ENCODE measurements at places on chromosomes 1 and 21.
A peak's percentile ranks its signal among the peaks of the same experiment; 100 is the strongest.

DNA sequence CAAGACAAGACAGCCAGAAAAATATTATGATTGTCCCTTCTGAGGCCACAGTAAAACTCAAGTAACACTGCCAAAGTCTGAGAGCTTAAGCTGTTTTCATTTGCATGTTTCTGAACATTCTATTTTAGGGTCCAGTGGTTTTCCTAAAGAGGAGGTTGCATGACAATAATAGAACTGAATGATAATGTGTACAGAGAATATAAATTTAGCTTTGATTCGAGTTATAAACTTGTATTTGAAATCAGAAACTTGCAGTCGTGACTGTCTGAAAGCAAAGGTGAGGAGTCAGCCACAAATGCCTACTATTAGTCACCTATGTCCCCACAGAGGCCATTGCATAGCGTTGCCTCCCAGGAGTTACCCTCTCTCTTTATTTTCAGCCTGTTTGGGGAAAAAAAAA is 363.1 kb upstream of the ADGRL2 start:
- no peak for DNase-seq

DNA sequence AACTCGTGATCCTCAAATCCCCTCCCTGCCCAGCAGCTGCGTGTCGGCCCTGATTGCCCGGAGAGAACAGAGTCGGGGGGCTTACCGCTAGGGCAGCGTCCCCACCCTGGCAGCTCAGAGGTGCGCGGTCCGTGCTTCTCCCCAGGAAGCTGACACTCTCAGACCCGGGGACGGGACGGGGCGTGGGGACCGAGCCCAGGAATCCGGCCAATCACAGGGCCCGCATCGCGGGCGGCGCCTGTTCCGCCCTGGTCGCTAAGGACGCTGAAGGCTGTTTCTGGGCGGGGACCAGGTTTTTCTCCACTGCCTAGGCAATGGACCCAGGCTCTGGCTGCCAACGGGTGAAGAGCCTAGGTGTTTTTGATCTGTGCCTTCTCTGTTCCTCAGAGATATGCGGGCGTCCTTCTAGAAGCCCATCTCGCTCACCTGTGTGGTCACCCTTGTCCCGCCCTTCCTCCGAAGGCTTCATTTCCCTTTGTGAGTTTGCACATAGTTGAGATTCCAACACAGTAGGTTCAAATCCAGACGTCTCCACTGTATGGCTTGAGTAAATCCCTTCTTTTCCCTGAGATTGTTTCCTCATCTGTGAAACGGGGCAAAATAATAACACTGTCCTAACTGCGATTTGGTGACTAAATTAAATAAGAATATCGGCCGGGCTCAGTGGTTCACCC is at the start of gene C1orf87:
C1orf87 (minus strand) TSS at position 166 of the 674 bp plus-strand sequence. CDS start 1,127 bp downstream, outside the sequence.
- DNase-seq = no peak

- peak; percentile 29 for DNase-seq
Observed at GRCh38 chr1:229342656-229343569, at the start of gene CCSAP. CCSAP (minus strand) TSS chr1:229343047; CDS start chr1:229342465, 582 bp downstream.

DNA sequence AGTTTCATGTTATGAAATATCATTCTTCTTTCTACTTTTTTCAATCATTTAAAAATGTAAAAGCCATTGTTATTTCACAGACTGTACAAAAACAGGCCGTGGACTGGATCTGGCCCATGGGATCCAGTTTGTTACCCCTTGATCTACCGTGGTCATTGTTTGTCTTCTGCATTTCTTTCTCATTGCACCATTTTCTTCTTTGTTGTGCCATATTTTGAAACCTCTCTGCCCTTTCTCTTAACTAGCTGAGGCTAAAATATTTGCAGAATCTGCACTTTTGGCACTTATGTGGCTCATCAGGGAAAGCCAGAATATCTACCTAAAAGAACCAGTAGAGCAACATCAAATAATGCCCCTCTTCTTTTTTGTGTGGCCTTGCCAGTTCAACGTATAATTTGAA is 50.5 kb downstream of the DNAJC6 start:
- no peak for DNase-seq

GRCh38 chr1:17441265-17441992 is 2.0 kb upstream of the RCC2 start:
- peak; percentile 54 for DNase-seq

GRCh38 chr1:176448340-176448739 is 14.6 kb upstream of the PAPPA2 start:
- DNase-seq = no peak

DNA sequence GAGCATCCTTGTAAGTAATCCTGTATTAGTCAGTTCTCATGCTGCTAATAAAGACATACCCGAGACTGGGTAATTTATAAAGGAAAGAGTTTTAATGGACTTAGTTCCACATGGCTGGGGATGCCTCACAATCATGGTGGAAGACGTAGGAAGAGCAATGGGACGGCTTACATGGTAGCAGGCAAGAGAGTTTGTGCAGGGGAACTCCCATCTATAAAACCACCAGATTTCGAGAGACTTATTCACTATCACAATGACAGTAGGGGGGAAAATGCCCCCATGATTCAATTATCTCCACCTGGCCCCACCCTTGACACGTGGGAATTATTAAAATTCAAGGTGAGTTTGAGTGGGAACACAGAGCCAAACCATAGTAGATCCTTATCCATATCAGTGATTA is 124.7 kb downstream of the HIVEP3 start:
- DNase-seq = no peak

GRCh38 chr1:48002142-48002541 is 5.0 kb upstream of the TRABD2B start:
- DNase-seq = no peak

GRCh38 chr1:235703506-235703905 is 53.9 kb upstream of the GNG4 start:
- peak; percentile 29 for DNase-seq

DNA sequence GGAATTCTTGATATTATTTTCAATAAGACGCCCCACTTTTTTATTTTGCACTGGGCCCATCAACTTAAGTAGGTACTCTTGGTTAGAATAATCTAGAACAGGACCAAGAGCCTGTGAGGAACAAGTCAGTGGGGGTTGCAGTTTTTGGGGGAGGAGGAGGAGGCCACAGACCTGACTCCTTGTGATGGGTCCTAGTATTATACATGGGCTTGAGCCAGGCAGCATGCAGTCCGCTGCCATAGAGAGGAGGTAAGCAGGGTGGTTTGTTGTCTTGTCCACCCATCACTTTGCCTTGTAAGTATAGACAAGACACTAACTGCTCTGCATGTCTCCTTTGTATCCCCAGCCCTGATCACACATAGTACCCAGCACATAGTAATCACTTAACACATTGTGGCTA is 24.5 kb downstream of the ROR1 start:
- DNase-seq = no peak

DNA sequence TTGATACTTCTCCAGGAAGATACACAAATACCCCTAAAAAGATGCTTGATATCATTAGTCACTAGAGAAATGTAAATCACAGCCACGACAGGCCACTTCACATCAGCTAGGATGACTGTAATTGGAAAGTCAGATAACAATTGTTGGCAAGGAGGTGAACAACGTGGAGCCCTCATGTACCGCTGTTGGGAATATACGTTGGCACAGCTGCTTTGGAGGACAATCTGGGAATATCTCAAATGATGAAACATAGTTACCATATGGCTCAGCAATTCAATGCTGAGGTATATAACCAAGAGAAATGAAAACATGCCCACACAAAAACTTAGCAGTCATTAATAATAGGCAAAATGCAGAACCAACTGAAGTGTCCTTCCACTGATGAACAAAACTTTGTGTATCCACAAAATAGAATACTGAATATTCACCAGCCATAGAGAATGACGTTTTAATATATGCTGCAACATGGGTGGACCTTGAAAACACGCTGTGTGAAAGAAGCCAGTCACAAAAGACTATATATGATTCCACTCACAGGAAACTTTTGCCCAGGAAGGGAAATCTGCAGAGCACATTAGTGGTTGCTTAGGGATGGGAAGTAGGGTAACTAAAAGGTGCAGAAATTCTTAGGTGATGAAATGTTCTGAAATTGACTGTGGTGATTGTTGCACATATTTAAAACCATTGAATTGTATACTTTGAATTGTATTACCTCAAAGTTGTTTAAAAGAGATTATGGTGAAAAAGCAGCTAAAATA is 95.4 kb downstream of the AHCTF1 start:
- DNase-seq = peak; percentile 14

GRCh38 chr1:101238681-101239094 is 1.9 kb downstream of the S1PR1 start:
- DNase-seq = peak; percentile 92

DNA sequence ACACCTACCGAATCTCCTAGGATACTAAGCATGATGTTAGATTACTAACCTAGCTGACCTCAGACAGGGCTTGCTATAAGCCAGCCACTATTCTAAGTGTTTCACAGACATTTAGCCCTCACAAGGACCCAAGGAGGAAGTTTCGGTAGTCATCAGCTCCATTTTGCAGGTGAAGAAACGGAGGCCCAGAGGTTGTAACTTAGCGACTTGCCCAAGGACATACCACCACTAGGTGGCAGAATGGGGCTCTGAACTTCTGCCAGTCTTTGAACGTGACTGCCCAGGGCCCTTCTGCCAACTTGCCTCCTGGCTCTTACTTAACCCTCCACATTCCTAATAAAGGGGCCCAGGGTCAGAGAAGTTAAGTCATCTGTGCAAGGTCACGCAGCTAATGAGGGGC is 283.5 kb downstream of the C1orf94 start:
- DNase-seq = no peak

DNA sequence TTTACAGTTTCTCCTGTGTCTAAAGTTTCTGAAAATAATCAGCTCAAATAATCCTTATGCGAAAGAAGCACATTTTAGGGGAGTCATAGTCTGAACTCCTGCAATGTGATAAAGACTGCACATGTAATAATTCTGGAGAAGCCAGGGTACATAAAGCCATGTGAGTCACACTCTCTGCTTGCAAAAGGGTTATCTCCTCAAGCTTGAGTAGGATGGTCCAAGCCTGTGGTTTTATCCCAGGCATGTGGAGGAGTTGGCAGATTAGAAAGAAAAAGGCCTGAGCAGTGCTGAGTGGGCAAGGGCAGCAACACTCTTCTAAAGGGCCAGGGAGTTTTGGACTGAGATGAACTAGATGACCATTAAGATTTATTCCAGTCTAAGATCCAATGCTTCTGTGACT is 220.4 kb downstream of the RHOU start:
- peak; percentile 100 for DNase-seq

GRCh38 chr1:104105465-104105864 is 355.8 kb downstream of the AMY1C start:
- no peak for DNase-seq

GRCh38 chr1:41366455-41367287 is 5.4 kb downstream of the FOXO6 start:
- no peak for DNase-seq

- DNase-seq = no peak
Observed at GRCh38 chr21:31952828-31953227, 80.0 kb downstream of the HUNK start.

DNA sequence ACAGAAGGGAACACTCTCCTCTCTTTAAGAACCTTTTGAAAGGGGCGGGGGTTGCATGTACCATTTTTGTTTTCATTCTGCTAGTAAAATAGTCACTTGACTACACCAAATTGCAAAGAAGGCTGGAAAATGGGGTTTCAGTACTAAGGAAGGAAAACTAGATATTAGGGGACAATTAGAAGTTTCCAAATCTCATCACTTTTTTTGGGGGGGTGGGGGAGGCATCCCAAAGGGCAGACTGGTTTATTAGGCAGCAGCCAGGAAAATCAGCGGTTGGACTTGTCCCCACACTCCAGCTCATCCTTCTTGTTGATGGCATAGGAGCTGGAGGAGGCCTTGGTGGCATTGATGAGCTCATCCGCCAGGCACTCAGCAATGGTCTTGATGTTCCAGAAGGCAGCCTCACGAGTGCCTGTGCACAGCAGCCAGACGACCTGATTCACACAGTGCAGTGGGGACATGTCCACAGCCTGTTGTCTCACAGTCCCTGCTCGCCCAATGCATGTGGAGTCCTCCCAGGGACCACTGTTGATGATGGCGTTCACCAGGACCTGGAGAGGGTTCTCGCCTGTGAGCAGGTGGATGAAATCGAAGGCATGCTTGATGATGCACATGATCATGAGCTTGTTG is 1.7 kb upstream of the TMEM50B start:
- DNase-seq = no peak

GRCh38 chr1:59671066-59671952 is 143.4 kb upstream of the HOOK1 start:
- DNase-seq = no peak

DNA sequence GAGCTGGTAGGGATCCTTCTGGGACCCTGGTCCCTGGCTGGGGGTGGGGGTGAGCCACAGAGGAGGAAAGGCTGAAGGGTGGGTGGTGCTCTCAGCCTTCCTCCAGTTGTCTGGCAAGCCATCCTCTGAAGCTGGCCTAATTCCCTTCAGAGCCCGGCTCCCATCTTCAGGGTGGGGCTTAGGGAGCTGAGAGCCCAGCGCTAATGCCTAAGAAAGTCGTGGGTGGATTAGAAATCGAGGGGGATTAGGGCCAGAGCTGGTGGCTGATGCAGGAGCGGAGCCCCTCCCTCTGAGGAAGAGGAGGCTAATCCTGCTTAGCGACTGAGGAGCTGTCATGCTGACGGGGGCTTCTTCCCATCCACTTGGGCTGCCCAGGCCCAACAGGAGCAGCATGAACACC is 30.8 kb upstream of the DMBX1 start:
- DNase-seq = no peak

DNA sequence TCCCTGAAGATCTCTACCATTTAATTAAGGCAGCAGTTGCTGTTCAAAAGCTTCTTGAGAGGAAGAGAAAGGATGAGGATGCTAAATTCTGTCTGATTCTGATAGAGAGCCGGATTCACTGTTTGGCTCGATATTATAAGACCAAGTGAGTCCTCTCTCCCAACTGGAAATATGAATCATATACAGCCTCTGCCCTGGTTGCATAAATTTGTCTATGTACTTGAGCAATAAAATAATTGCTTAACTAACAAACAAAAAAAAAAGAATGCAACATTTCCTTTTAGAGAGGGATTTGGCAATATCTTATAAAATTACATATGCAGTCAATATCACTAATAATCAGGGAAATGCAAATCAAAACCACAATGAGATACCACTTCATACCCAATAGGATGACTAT is 26.8 kb downstream of the ALDH9A1 start:
- peak; percentile 80 for DNase-seq

GRCh38 chr1:207493212-207493611 is 2.7 kb upstream of the CR1 start:
- DNase-seq = no peak

- DNase-seq = no peak
Observed at GRCh38 chr1:210698661-210699060, 370.0 kb downstream of the HHAT start.

GRCh38 chr1:54428837-54429518 is 22.8 kb upstream of the SSBP3 start:
- DNase-seq = peak; percentile 70

- no peak for DNase-seq
Observed at GRCh38 chr1:66464351-66464750, 69.6 kb upstream of the SGIP1 start.

DNA sequence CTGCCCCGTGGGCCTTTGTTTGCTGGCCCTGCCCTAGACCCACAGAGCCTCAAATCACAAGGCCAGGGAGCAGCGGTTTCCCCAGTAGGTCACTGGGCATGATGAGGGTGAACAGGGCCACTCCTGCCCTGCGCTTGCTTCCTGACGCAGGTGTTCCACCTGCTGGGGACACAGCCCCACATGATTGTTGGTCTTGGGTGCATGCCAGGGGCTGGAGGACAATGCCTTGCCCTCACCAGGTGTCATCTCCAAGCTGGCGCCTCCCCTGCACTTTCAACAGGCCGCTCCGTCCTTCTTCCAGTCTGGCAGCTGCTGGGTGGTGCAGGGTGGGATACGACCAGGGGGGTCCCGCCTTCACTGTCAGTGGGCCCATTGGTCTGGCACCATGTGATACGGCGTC is 24.3 kb downstream of the IL10RB start:
- no peak for DNase-seq

All from amniotic epithelial cell (primary cell).